Activated CD4-positive, alpha-beta T cell treated with anti-CD3 and anti-CD28 coated beads, Interleukin-2, amount 10 ng/mL, durations not matched to agents 7 days and 5 days (primary cell): ENCODE measurements at places on chromosomes 6 and 20. TPM values are rescaled to one million over a fixed set of nuclear protein-coding genes. Genes with fewer than 3 reads are reported as not detected.

DNA sequence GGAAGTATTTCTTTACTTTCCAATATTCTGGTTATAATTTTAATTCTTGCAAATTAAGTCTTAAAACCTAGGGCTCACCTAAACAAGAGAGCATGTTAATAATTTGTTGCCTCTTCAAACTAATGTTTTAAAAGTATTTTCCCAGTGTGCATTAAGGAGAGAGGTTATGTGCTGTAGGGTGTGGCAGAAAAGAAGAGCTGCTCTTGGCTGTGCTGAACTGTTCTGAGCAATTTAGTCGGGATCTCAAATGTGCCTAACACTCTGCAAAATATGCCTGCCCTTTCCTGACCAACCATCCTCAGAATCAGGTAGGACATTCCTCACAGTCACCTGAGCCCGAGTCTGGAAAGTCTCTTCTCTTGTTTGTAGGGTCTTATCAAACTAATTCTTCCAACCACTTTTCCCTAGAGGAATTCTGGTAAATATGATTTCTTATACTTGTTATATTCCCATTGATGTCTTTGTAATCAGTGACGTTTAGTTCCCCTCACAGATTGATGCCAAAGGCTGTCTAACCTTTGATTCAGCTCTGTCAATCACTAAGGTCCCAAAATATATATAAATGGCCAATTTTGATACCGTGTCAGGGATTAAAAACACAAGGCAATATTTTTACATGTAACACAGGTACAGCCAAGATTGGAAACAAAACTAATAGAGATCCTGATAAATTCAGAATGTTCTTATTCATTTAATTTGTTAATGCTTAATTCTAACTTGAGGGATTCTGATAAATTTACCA is 298.4 kb downstream of the ADGB start:
- no peak for DNase-seq

DNA sequence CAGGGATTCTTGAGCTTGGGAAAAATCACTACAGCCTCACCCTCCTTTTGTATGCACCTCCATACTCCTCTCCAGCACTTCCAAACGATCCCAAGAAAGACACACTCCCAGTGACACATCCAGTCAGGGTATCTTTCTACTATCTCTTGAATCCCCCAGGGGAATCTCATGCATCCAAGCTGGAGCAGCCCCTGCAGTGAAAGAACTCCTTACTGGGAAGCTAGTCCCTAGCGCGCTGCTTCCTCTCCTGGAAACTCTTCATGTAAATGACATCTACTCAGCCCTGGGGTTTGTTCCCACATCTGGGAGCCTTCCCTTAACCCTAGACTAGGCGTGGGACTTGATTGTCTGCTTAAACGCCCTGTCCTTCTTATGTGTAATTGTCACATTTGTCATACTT is 329.1 kb upstream of the QKI start:
- DNase-seq: no peak

GRCh38 chr6:170033666-170034065 is 257.2 kb downstream of the DLL1 start:
- DNase-seq: no peak

DNA sequence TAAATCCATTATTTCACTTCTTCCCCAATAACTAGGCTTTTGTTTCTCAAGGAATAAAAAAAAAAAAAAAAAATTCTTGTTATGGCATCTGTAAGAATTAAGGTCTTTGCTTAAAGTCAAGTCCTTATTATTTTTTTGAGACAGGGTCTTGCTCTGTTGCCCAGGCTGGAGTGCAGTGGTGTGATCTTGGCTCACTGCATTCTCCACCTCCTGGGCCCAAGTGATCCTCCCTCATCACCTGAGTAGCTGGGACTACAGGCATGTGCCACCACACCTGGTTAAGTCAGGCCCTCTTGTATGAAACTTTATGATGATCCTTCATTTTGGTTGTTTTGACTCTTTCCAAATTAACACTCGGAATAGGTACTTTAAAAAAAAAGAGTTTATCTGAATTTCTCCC is 17.3 kb downstream of the DSTN start:
- no peak for DNase-seq

- no peak for DNase-seq
Measured at GRCh38 chr20:58154113-58154512, 74.3 kb downstream of the ANKRD60 start.

- no peak for DNase-seq
Measured at GRCh38 chr6:34181908-34182307, 36.0 kb upstream of the GRM4 start.

GRCh38 chr6:125558907-125559306 is 190.5 kb upstream of the HEY2 start:
- no peak for DNase-seq

DNA sequence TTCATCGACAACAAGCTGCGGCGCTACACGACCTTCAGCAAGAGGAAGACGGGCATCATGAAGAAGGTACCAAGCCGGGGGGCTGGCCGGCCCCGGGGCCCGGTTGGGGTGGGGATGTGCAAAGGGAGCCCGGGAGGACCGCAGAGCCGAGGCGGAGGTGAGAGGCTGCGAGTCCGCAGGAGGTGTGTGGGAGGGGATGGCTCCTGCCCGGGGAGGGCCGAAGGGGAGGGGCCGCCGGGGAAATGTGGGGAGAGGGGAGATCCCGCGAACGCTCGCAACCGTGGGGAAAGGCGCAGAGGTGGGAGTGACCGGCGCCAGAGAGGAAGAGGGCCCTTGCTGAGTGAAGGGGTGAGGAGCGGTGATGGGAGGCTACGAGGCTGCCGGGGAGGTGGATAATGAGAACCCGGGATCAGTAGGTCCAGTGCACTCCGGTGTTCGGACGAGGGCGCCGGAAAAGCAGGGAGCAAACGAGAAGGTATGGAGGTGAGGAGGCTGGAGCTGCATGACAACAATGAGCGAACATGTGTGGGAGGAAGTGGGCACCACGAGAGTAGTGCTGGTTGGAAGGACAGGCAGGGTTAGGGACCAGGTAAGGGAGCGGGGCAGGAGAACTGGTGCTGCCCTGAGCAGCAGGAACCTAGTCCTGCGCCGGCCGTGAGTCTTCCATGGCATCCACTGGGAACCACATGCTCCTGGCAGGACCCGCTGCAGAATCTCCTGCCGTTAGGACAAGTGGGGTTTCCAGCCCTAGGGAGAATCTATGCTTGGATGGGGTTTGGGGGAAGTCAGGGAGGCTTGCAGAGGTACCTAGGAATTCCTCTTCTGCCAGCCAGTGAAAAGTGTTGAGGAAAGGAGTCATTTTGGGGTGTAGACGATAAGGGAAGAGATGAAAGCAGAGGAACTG is 1.3 kb downstream of the SRF start:
- DNase-seq: peak; percentile 56

GRCh38 chr6:35209081-35209480 is 4.7 kb upstream of the SCUBE3 start:
- no peak for DNase-seq

- DNase-seq: no peak
Measured at GRCh38 chr20:19380211-19380610, 167.8 kb downstream of the SLC24A3 start.

DNA sequence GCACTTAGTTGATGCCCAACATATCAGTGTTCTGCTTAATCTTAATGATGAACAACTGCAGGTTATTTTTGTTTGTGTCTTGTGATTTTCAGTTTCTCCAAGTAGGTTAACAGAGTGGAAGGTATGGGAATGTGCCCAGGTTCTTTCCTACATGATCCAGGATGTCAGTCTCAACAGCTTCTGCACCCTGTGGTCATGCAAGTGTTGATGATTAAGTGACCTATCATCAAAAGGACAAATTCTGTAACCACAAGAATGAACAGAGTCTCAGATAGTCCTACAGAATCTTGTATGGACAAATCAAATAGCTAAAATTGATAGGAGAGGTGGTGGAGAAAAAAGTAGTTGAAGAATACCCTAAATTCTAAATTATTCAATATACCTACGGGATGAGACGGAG is 26.1 kb downstream of the MAN1A1 start:
- no peak for DNase-seq

- peak; percentile 99 for DNase-seq
Measured at GRCh38 chr20:45857114-45857881, at the start of the genes ACOT8 and ZSWIM3. Gene ACOT8, minus strand, starts transcription at chr20:45857392. Its CDS starts 77 bp downstream, at chr20:45857315. Gene ZSWIM3, plus strand, starts transcription at chr20:45857614. Its CDS starts 212 bp downstream, at chr20:45857826.

DNA sequence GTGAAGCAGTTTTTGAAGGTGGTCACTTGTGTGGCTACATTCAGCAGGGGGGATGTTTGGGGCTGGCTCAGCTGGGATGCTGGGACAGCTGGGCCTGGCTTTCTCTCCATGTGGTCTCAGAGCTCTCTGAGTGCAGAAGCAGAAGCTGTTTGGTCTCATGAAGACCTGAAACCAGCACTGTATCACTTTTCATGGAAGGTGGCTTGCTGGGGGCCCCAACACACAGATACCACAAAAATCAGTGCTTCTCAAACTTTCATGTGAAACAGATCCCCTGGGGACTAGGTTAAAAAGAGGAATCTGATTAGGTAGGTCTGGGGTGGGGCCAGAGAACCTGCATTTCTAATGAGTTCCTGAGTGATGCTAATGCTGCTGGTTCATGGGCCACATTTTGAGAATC is 347.3 kb downstream of the DHX35 start:
- DNase-seq: no peak

GRCh38 chr6:20202699-20203302 is 9.5 kb downstream of the MBOAT1 start:
- DNase-seq: no peak

- DNase-seq: no peak
Measured at GRCh38 chr6:119643876-119644275, 294.3 kb upstream of the MAN1A1 start.

Gene LST1
- total RNA-seq: 36.8 TPM

DNA sequence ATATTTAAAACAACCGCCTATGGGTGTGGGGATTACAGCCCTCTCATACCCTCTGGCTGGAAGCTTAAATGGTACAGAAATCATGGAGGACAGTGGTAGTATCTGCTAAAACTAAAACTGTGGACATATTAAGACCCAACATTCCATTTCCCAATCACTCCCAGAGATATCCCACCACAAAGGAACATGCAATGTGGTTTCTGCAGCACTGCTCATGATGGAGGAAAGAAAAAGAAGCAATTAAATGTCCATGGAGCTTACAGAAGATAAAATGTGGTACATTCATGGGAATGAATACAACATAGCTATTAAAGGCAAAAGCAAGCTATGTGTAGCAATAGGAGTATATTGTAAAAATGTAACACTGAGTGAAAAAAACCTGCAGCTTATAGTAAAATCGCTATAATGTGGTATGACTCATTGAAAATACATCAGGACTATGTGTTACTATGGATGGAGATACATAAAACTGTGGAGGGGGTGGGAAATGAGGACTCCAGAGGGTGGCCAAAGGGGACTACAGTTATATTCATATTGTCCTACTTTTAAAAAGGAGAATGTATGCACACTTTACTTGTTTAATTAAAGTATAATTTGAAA is 22.9 kb upstream of the NNAT start:
- DNase-seq: no peak

- no peak for DNase-seq
Measured at GRCh38 chr6:169064194-169064593, 189.5 kb downstream of the THBS2 start.

Gene ZNF391
- total RNA-seq: 3.2 TPM

DNA sequence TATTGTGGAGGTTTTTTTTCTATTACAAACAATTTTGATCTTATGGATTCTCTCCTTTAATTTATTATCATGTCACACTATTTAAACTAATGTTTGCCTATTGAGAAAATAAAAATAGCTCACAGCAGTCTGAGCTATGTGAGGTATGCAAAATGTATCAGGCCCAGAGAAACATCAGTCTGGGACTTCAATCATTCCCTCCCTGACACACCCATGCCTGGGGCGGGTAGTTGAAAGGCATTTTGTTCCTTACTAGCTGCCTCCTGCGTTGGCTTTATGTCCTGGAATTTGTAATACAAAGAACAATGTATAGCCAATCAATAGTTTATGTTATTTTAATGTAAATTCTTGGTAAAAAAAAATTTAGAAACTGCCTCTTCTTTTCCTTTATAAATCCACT is 403.3 kb downstream of the EPM2A start:
- DNase-seq: no peak

Gene MARCKS
- total RNA-seq: not detected

DNA sequence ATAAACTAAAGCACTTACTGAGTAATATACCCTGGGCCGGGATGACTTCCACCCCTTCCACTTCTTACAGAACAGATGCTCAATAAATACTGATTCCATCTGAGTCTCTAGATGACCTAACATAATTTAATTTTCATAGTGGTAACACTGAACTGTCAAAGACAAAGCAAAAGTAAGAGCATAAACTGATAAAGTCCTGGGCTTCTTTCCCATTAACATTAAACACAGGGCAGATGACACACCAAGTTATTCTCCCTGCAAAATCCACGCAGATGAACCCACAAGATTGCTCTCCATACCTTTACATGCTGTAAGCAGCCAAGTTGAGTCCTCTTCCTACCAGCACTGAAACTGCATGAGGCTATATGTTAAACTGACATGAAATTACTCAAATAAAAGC is 27.1 kb downstream of the AGPAT4 start:
- DNase-seq: no peak

GRCh38 chr6:64160486-64160885 is 524.9 kb downstream of the PHF3 start:
- DNase-seq: no peak

- DNase-seq: no peak
Measured at GRCh38 chr6:28974505-28974904, 30.6 kb downstream of the ZNF311 start.

DNA sequence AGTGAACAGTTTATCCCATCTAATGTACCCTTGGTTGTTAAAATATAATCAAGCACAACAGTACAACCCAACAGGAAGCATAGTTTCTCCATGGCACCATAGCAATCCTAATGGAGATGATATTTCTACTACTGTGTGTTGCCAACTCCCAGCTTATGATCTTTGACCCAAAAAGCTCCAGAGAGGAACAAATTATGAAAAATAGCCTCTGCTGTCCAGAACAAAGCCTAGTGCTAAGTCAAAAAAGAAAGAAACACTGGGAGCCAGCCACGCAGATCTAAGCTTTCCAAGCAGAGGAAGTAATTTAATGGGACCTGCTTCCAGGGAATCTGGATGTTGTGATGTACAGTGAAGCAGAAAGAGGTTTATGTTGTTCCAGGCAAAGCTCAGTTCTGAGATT is 52.2 kb upstream of the TASP1 start:
- no peak for DNase-seq

- no peak for DNase-seq
Measured at GRCh38 chr6:104639668-104640067, 220.1 kb downstream of the HACE1 start.

Gene LPIN3
- 4.3 TPM for total RNA-seq

GRCh38 chr6:147855803-147856482 is 347.5 kb downstream of the SAMD5 start:
- DNase-seq: no peak
